Dermis microvascular lymphatic vessel endothelial cell (primary cell): ENCODE measurements at places on chromosomes 12 and 14.

- DNase-seq: no peak
Observed at GRCh38 chr14:21999402-21999801, 325.8 kb upstream of the OR4E1 start.

DNA sequence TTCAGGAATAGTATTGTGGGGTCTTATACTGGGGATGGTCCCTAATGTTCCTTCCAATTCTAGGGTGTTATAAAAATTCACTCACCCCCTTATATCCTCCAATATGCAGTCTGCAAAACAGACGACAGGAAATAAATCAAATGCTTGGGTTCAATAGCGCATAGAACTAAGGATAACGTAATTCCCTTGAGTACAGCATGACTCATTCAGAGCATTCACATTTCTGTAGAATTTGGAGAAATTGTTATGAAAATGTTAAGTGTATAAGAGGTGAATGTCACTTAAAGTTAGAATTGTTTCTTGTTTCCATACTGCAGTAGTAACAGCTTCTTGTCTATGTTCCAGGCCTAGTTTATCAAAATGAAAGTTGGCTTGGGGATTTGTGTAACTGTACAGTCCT lies 271.4 kb downstream of the RPS29 start:
- DNase-seq: no peak

- DNase-seq: no peak
Observed at GRCh38 chr12:100128512-100128908, 14.2 kb downstream of the BLTP3B start.

DNA sequence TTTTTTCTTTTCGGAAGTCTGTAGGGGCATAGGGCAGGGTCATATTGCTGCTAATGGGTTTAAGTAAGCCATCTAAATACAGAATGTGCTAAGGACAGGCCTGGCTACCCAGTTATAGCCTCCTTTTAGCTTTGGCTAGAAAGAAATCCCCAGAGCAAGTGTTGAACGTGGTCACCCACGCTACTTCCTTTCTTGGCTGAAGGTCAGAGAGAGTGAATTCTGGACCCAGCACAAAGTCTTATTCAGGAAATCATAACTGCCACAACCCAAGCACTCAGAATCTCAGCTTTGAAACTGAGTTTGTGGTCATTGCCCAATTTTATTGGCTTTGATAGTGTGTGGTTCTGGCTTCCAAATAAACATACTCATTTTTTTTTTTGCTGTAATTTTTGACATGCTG lies 542.1 kb upstream of the ATP2B1 start:
- DNase-seq: peak; percentile 60

- DNase-seq: no peak
Observed at GRCh38 chr14:77085538-77085937, 12.5 kb upstream of the CIPC start.

DNA sequence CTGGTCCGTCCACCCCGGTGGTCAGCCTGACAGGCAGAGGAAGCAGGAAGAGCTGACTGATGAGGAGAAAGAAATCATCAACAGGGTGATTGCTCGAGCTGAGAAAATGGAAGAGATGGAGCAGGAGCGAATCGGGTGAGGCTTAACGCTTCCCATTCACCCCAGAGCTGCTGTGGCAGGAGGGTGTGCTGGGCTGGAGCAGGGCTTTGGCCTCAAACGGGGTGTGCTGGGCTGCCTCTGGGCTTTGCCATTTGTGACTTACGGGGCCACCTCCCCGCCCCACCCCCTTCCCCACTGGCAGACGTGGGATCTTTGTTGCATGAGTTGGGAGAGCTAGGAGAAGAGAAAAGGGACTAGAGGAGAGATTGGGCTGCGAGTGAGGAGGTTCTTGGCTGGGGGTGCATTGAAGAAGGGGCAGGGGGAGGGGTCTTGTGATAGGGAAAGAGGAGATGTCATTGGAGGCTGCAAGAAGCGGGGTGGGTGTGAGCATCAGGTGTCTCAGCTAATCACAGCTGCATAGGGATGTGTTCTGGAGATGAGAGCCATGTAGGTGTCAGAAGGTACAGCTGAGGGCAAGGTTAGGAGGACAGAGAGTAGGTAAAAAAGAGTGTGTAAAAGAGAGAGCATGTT lies 56.3 kb downstream of the RPH3A start:
- no peak for DNase-seq

- no peak for DNase-seq
Observed at GRCh38 chr12:74334780-74335179, 202.9 kb upstream of the ATXN7L3B start.

DNA sequence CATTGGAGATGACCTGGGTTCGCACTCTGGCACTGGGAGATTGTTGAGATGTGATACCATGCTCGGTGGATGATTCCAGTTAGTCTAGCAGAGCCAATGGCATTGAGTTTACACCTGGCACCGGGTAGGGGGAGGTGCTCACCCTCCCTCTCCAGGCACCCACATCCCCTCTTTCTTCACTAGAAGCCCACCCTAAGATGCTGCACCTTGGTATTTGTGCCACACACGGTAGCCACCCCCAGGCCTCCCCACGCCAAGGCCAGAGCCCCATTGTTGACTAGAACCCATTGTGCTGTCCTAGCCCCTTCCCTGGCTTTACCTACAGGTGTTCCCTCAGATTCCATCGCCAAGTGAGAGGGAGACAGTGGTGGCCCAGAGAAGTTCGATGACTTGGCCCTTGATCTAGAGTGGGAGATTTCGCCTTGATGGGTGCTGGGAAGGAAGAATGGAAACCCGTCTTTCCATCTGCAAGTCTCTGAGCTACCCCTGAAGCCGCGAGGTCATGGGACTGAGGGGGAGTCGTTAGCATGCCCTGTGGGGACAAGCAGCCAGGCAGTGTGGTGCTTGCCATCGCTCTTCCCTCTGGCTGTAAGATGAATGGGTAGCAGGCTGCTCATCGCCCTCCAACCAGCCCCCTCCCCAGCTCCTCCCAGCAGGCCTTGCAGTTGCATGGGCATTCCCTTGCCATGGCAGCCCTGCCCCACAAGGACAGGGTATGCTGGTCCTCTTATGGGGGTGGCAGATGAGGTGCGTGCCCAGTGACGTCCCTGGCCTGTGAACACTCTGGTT lies 8.7 kb downstream of the CCND2 start:
- DNase-seq: no peak

DNA sequence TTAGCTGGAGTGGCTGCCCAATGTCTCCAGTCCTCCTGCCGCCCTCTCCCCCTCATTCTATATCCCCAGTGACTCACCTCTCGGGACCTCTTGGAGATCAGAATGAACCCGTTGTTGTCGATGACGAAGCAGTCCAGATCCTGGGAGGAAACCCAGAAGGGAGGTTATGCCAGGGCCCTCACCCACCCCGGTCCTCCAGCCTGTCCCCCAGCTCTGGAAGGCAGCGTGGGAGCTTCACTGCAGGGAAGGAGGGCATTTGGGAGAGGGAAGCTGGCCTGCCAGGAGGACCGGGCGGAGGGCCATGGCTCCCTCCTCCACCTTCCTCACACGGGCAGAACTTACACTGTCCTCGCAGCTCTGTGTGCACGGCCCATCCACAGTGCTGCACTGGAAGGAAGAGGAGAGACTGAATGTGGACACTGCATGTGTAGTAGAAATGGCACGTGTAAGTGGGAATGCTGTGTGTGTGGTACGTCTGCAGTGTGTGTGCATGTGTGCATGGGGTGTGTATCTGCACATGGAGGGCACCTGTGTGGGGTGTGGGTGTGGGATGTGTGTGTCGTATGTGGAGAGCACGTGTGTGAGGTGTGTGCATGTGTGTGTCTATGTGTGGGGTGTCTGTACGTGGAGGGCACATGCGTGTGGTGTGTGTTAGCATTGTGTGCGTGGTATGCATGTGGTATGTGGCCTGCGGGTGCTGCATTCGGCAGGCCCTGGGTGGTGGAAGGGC lies 10.0 kb upstream of the LRTM2 start:
- no peak for DNase-seq

DNA sequence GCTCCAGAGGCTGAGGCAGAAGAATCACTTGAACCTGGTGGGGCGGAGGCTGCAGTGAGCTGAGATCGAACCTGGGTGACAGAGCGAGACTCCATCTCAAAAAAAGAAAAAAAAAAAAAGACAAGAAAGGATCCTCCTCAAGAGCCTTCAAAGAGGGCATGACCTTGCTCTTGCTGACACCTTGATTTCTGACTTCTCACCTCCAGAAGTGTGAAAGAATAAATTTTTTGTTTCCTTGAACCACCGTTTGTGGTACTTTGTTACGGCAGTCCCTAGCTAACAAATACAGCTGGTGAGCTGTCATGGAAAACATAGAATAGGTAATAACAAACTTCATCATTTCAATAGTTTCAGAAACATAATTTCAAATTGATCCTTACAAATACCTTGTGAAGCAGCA lies 1.9 kb upstream of the ACTR10 start:
- no peak for DNase-seq

- no peak for DNase-seq
Observed at GRCh38 chr14:39554576-39554975, 122.3 kb upstream of the FBXO33 start.
